ENCODE measurements at places on chromosomes 3 and 15.

DNA sequence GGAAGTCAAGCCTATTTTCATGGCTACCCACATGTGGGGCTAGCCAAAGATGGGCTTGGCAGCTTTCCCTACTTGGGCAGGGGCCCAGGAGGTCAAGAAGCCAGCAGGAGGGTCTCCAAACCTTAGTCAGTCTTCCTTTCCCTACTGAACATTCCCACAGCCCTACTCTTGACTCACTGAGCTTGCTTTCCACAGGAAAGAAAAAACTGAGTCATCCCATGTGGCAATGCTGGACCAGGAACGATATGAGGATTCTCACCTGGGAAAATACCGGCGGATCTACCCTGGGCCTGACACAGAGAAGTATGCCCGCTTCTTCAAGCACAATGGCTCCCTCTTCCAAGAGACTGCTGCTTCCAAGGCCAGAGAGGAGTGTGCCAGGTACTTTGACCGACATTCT, 3.7 kb upstream of the NGRN start:
- DNase-seq = no peak

DNA sequence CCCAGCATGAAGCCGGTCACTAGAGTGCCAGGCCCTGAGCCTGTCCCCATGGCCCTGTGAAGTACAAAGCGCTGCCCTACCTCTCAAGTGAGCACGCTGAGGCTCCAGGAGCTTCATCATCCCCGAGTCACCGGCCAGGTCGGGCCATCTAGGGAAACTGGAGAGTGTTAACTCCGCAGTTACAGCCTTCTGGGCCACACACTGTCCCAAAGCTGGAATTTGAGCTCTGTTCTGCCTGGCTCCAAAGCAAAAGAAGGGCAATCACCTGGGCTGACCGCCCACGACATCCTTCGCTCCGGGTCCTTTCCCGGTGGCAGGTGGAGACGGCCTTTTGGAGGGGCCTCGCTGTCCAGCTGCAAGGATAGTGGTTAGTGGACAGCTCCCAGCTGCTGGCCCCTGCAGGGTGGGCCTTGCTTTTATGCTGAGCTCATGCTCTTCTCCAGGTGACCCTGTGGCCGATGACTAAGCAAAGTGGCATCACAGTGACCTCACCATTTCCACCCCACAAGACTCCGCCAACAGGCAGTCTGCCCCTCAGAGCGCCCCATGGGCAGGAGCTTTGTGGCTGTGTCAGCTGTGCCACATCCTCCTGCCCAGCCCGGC, 3.5 kb upstream of the MUC4 start:
- no peak for DNase-seq

GRCh38 chr15:84880822-84881519, 3.5 kb upstream of the SLC28A1 start:
- DNase-seq = no peak

- no peak for DNase-seq
These were observed 97.2 kb downstream of the SEMA5B start for GRCh38 chr3:122930063-122930997.

GRCh38 chr3:98772022-98772421, 8.9 kb downstream of the ST3GAL6 start:
- DNase-seq = no peak
